Stimulated activated CD8-positive, alpha-beta memory T cell treated with anti-CD3 and anti-CD28 coated beads, Interleukin-7, amount 100 ng/mL, for 4 hours (primary cell): ENCODE measurements at places on chromosomes 16 and 17.

- no peak for DNase-seq
These were observed 261.8 kb upstream of the PSMD7 start for GRCh38 chr16:74034862-74035261.

DNA sequence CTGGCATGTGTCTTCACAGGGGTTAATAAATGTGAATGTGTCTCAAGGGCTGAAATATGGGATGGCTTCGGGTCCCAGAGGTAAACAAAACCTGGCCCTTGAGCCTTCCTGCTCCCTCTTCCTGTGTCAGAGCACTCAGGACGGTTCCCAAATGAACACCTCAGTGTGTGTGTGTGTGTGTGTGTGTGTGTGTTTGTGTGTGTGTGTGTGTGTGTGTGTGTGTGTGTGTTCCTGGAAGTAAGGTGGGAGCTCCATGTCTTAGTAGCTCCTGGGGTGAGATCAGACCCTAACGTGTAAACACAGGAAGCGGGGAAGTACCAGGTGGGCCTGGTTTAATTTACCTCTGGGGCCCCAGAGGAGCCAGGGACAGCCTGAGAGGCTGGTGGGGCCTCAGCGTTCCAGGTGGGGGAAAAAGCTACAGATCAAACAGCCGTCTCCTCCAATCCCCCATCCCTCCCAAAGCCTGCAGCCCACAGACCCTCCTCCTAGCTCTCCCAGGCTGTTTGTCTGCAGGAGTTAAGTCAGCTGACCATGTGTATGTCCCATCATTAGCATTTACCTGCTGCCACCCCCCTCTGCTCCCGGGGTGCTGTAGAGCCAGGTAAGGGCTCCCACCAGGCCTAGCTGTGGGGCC, 6.1 kb downstream of the KIF19 start:
- DNase-seq, result no peak

- no peak for DNase-seq
These were observed 68.8 kb upstream of the HSBP1 start for GRCh38 chr16:83738923-83739503.

- DNase-seq, result no peak
These were observed 44.3 kb upstream of the SMURF2 start for GRCh38 chr17:64706224-64707049.

- DNase-seq, result no peak
These were observed 94.6 kb downstream of the UTP18 start for GRCh38 chr17:51354936-51355335.
